ENCODE measurements at places on chromosomes 6 and 20.
A peak's percentile ranks its signal among the peaks of the same experiment; 100 is the strongest.

DNA sequence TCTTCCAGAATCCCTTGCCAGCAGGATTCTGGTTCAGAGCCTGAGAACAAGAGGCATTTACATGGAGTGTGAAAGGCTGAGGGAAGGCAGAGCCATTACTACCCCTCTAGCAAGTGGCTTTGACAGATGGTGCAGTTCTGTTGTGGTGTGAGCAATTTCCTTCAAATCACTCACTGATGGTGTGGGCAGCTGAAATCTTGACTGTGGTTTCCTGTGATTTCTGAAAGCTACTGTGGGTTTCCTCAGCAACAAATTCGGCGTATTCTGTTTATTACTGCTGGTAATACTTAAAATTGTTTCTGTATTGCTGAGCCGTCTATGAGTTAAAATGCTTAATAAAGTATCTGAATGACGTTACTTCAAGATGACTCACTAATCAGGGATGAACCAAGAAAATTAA is 181.5 kb upstream of the TCF21 start:
- peak; percentile 15 for DNase-seq

DNA sequence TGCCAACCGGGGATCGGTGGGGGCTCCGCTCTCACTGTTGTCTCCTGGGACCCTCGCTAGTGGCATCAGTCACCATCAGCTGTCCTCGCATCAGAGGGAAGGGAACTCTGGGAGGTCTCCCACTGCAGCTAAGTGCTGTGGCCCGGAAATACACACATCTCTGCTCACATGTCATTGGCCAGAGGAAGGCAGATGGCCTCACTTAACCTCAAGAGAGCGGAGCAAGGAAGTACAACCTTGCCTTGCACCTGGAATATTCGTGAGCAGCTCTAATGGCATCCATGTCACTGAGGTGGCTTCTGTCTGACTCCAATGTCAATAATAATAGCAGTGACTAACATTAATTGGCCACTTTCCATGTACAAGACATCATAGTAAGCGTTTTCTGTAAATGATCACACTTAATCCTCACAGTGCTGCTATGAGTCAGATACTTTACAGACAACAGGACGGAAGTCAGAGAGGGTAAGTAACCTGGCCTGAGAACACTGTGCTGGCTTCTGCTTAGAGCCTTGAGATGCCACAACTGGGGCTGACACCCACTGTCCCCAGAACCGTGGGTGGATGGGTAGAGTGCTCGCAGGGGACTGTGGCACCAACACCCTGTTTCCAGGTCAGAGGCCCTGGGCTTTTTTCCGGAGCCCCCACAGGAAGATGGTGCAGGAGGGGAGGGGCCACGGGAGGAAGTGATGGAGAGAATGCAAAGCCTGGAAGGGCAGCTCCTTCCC is 6.0 kb downstream of the LHFPL5 start:
- no peak for DNase-seq

GRCh38 chr6:14474816-14475215 is 357.2 kb downstream of the CD83 start:
- no peak for DNase-seq

GRCh38 chr6:159456349-159456748 is 236.7 kb downstream of the SOD2 start:
- no peak for DNase-seq

DNA sequence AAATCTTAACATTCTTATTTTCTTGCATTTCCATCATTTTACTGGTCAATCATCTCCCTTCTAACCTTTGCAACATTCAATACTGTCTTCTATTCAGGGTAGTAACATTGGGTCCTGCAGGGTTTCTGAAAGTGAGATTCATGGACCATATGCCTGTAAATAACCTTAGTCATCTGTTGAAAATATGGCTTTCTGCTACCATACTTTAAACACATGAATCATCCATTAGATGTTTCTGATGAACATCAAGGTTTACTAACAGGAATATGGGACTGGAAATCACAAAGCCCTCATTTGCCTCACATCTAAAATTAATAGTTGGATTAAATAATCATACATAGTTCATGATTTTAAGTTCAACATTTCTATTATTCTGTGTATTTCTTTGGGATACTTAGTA is 475.9 kb upstream of the MARCKS start:
- DNase-seq = no peak

DNA sequence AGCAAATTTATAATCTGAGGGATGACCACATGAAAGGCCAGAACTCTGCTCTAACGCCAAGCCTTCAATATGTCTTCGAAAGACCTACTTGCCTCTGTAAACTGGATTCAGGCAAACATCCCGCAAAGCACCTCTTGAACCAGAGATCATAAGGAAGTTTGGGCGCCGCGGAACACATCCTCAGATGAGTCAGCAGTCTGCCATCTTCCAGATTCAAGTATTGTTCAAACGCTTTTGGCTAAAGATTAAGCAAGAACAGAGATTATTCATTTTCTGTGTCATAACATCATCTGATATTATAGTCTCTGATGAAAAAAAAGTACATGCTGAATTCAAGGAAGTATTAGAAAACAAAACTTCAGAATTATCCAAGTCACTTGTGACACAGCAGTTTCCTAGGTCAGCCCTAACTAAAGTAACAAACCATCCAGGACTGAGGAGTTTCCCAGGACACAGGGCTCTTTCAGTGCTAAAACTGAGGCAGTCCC is 20.8 kb downstream of the TBC1D7 start:
- DNase-seq = no peak

GRCh38 chr6:119446115-119446554 is 96.6 kb upstream of the MAN1A1 start:
- DNase-seq = no peak

- DNase-seq = no peak
Observed at GRCh38 chr20:57409316-57409671, 18.1 kb downstream of the RBM38 start.

- peak; percentile 59 for DNase-seq
Observed at GRCh38 chr20:23995905-23996666, 7.5 kb upstream of the GGTLC1 start.

DNA sequence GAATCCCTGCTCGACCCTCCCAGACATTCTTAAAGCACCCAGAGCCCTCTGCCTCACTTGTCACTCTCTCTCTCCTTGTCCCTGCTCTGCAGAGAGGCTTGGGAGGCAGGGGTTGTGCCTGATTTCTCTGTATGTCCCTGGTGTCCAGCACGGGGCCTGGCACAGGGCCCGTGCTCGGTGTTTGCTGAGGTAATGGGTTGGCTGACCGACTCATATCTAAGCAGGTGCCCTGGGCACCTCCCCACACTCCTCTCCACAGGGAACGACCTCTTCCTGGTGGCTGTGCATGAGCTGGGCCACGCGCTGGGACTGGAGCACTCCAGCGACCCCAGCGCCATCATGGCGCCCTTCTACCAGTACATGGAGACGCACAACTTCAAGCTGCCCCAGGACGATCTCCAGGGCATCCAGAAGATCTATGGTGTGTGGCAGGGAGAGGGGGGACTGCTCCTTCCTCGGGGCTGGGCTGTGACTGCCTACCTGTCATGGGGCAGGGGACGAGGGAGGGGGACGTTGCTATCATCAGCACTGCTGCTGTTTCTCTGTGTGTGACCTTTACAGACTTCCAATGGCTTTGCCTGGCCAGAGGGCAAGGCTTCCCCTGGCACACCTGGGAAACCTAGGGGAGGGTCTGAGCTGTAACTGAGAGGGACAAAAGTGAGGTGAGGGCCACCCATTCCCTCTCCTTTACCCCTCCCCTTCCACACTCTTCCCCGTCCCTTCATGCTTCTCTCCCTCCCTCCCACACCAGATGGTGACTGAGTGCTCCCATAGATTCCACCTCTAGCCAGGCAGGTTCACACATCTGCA is 14.2 kb downstream of the MMP24OS start:
- no peak for DNase-seq

DNA sequence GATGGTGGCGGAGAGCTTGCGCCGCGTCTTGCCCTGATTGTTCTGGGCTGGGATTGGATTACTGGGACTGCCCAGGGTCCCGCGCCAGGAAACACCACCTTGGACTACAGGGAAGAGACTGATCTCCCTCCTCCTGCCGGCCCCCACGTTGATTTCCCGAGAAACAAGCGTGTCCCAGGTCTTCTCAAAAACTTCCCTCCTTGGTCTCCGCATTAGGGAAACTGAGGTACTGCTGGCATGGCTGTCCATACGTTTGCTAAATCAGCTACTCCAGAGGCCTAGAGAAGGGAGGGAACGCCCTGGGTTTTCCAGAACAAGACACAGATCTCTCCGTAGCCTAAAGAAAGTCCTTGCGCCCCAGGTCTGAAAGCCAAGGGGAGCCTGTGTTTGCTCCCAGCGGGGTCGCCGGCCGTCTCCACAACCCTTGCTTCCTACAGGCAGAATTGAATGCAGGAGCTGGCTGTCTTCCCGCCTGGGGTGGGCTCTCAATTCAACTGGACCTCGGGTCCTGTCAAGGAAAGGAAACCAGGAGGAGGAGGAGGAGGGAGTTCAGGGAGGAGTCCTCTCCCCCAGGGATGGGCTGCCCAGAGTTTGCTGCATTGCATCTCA is 29.2 kb downstream of the TFAP2A start:
- no peak for DNase-seq

GRCh38 chr6:108557494-108558371 is 3.0 kb upstream of the FOXO3 start:
- peak; percentile 90 for DNase-seq

- no peak for DNase-seq
Observed at GRCh38 chr6:129440691-129441090, 269.3 kb downstream of the ARHGAP18 start.

DNA sequence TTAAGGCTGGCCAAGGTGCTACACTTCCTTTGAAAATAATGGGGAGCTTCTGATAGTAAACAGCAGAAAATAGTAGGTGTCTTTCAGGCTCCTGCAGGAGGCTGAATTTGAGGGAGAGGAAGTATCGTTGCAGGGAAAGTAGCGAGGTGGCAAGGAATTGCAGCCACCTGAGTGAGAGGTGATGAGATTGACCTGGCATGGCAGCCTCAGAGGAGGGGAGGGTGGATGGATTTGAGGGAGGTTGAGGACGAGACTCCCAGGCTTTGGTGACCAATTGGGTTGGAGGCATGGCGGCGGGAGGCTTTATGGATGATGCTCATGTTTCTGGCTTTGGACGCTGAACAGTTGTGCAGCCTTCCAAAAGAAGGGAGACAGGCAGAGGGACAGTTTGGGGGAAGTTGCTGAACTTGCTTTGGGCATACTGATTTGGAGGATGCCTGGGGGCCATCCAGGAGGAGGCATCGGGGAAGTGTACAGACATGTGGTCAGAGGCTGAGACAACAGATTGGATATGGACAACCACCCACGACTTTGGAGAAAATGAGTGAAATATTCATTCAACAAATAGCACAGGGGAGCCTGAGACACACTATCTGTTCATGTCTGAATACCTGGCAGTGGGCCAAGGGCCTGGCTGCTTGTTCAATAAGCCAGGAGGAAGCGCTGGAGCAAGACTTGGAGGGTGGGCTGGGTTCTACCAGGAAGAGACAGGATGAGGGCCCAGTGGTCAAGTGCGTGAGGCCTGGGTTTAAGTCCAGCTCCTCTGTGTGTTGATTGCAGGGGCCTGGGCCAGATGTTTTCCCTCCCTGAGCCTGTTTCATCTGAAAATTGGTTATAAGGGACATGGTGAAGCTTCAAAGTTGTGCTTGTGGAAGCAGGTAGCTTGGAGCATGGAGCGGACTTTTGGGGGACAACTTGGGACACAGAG is 113.2 kb downstream of the CEBPB start:
- DNase-seq = no peak

GRCh38 chr20:58043236-58044140 is 185.0 kb downstream of the ANKRD60 start:
- no peak for DNase-seq

DNA sequence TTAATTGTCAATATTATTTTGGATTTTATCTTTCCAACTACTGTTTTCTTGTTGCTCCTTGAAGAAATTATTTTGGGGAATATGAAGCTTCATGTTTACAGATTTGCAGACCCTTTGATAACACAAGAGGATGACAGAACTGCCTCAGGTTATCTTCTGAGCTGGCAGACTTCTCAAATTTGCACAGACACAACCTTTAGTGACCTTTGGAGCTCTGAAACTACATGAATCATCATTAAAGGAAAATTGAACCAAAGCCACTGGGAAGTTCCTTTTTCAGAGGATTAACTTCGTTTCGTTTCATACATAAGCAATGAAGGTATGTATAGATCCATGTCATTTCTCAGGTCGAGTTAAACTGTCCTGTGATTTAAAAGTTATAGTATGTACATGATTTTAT is 85.9 kb downstream of the FBXO5 start:
- DNase-seq = no peak

GRCh38 chr6:43383021-43383667 is 13.7 kb upstream of the ZNF318 start:
- DNase-seq = no peak

- DNase-seq = peak; percentile 78
Observed at GRCh38 chr6:44126320-44127149, 717 bp downstream of the MRPL14 start.

DNA sequence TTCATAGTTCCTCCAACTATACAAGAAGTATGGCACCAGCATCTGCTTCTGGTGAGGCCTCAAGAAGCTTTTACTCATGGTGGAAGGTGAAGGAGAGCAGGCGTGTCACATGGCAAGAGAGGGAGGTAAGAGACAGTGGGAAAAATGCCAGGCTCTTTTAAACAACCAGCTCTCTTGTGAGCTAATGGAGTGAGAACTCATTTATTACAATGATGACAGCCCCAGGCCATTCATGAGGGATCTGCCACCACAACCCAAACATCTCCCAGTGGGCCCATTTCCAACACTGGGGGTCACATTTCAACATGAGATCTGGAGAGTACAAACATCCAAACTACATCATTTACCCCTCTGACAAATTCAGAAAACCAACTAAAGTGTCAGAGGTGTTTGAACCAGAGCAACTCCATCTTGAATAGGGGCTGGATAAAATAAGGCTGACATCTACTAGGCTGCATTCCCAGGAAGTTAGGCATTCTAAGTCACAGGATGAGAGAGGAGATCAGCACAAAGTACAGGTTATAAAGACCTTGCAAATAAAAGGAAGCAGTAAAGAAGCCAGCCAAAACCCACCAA is 2.2 kb upstream of the UBD start:
- no peak for DNase-seq
